T-helper 9 cell (primary cell): ENCODE measurements at places on chromosomes 1 and 21.

DNA sequence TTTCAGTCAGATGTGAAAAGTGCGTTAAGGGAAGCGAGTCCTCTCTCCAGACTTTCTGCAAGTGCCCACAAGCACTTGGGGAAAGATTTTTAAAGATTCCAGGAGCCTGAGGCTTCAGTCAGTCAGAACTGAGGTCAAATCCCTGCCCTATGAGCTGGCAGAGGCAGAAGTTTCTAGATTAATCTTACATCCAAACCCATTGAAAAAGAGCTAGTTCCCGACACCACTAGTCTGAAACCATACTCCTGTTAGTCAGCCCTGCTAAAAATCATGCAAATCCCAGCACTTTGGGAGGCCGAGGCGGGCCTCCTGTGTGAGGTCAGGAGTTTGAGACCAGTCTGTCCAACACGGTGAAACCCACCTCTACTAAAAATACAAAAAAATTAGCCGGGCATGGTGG is 21.0 kb downstream of the RSPH1 start:
- DNase-seq: no peak

DNA sequence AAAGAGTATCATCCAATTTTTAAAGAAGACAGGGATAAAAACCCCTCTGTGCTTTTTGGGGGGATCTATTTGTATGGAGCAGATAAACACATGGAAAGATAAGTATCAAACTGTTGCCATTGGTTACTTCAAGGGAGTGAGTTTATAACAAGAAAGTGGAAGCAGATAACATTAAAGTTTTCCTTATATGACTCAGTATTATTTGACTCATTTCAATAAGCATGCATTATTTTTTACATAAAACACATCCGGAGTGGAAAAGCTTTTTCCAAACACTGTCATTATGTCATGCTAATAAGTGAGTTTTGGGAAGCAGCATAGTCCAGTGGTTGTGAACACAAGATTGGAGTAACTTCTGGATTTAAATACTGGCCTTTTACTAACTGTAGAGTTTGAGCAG is 452.2 kb downstream of the LTN1 start:
- DNase-seq: no peak

- no peak for DNase-seq
Observed at GRCh38 chr1:211210052-211210451, 49.1 kb upstream of the RCOR3 start.

GRCh38 chr21:15276243-15276642 is 211.4 kb upstream of the NRIP1 start:
- DNase-seq: no peak

DNA sequence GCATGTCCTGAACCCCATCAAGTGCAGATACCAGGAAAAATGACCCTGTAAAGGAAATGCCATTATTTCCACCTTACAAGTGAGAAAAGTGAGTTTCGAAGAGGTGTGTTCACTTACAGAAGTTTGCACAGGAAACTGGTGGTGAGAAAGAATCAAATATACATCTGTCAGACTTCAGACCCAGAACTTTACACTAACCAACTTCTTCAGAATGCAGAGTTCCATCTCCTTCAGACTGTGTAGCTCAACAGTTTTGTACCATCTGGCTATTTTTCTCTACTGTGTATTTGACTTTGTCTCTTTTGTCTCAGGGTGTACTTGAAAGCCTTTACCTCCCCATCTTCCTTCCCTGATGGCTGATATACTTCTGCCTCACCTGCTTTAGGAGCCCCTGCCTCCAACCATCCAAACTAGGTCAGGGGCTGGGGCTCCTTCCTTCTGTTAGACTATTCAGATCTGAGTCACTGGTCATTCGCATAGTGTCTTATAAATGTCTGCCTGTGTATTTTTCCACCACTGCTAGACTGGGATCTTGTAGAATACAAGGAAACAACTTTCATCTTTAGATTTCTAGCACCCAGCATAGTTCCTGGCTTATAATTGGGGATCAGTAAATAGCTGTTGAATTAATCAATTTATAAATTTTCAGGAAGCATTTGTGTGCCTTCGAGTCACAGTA is 247.9 kb downstream of the FGGY start:
- DNase-seq: no peak

GRCh38 chr1:225941942-225942222 is 862 bp upstream of the LEFTY2 start:
- DNase-seq: no peak

GRCh38 chr1:241531195-241532161 is 700 bp upstream of the KMO start:
- DNase-seq: no peak

DNA sequence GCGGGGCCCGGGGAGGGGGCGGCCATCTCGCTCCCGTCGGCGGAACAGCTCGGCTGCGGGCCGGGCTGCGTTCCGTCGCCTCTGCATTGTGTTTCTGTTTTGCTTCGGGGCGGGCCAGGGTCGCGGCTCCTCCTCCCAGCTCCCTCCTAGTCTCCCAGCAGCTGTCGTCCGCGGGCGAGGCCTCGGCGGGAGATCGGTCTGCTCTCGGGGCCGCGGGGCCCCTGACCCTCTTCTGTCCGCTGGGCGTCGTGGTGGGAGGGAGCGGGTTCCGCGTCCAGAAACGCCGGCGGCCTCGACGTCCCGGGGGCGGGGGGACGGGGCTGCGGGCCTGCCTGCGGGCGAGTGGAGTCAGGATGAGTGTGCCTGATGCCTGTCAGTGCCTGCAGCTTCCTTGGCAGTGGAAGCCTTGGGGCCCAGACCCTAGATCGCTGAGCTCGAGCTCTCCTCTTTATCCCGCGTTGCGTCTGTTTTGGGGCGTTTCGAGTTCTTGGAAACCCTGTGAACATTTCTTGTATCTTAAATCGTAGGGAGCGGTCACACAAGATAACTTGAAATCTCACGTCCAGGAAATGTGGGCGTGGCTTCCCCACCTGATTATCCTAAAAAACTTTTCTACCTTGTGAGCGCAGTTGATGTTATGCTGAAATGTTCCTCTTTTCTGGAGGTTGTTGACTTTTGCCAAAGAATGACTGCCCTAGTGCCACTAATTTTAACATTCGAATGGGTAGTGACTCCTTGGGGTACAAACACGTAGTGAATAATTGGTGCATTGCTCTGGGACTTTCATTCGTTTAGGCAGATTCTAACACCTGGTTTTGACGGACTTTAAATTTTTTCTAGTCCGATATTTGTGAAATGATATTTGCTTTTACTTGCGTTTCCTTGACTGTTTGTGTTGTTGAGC is 676 bp downstream of the MORC3 start:
- DNase-seq: no peak

DNA sequence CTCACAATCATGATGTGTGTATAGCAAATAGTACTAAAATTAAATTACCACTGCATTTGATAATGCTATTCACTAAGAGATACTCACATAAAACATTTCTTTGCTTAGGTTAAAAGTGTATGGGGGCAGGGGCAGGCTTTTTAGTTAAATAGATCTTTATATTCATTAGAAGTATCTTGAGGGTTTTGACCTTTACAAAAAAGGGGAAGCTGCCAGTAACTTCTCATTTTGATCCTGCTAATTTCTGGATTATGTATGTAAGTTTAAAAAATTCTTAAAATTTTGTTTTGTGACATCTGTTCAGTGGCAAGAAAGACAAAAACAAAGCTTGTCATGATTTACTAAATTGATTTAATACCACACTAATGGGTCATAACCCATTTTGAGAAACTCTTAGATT is 45.8 kb upstream of the S1PR1 start:
- DNase-seq: no peak

GRCh38 chr1:103106426-103107341 is 1.6 kb downstream of the COL11A1 start:
- DNase-seq: no peak

- no peak for DNase-seq
Observed at GRCh38 chr1:219773775-219774174, 154.6 kb downstream of the SLC30A10 start.

DNA sequence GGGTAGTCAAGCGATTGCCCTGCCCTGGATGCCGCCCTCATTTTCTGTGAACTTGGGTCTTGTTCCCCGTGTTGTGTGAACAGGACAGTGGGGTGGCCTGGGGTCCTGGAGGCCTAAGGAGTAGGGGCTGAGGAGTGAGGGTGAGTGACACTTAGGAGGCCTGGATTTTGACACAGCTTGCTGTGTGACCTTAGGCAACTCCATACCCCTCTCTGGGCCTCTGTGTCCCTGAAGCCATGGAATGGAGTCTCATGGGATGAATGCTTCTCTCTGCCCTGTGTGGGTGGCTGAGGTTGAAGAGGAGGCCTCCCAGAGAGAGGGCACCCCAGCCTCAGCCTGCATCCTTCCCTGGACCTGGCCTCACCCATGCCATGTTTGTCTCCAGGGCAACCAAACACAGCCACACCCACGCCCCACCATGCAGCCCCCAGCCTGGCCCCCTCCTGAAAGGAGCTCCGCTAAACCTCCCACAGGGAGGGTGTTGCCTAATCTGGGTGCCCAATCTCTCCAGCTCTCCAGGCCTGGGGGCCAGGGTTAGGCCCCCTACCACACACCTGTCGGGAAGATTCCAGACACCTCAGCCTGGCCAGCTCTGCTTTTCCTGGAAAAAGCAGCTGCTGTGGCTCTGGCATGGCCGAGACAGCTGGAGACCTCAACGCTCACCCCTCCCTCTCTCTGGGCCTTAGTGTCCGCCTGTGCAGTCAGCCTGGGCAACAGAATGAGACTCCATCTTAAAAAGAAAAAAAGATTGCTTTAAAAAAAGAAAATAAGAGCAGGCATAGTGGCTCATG is 9.9 kb downstream of the MYOM3 start:
- DNase-seq: no peak
